Lower lobe of right lung (tissue), 2 donors: ENCODE measurements at places on chromosomes 4 and X.
A peak's percentile ranks its signal among the peaks of the same experiment; 100 is the strongest.

- peak; percentile 51 for DNase-seq
Measured at GRCh38 chrX:49058794-49059193, at the start of gene CCDC120. TSS of gene CCDC120 (plus strand) at chrX:49058999. CDS start at chrX:49062042, 3,043 bp downstream.

DNA sequence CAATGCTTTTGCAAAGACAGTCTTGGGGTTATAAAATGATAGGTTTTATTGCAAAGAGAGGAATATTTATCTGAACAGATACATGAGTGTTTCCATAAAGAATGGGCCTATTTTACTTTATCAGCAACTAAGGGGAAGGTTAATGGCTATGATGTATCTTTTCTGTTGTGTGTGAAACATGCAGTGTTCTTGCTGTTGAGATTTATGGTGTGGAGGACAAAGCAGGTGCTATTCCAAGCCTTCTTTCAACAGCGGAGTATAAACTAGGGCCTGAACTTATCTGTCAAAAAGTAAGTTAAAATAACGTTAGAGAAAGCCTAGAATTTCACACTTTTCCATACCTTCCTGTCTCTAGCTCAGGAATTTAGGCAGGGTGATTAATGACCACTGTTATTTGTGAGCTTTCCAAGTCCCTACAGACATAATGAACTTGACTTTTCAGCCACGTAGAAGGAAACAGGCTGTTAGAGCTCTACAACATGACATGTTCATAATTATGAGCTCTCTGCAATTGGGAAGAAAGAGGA, 411.4 kb downstream of the IL1RAPL1 start:
- DNase-seq, result no peak

- DNase-seq, result no peak
Measured at GRCh38 chrX:39170464-39170863, 369.2 kb downstream of the MID1IP1 start.

DNA sequence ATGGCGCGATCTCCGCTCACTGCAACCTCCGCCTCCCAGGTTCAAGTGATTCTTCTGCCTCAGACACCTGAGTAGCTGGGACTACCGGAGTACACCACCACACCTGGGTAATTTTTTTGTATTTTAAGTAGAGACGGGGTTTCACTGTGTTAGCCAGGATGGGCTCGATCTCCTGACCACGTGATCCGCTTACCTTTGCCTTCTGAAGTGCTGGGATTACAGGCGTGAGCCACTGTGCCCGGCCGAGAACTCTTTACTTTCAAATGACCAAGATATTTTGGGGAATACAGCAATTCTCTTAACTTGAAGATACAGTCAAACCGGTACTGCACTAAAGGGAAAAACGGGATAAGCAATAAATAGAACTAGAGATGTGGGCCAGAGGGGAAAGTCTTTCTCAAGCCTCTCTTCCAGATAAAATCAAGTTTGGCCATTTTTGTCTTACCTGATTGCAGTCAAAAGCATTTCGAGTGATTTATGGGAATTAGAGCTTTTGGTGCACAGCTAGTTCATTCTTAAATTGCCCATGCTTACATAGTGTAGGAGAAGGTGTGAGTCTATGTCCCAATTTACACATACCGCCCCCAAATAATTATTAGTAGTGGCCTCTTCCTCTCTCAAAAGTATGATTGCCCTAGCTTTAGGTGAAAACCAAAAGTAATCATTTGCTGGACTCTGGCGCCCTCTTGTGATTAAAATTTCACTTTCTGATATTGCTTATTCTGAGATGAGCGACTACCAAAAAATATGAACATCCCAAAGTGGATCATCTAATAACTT, 53.2 kb upstream of the ABCG2 start:
- no peak for DNase-seq

DNA sequence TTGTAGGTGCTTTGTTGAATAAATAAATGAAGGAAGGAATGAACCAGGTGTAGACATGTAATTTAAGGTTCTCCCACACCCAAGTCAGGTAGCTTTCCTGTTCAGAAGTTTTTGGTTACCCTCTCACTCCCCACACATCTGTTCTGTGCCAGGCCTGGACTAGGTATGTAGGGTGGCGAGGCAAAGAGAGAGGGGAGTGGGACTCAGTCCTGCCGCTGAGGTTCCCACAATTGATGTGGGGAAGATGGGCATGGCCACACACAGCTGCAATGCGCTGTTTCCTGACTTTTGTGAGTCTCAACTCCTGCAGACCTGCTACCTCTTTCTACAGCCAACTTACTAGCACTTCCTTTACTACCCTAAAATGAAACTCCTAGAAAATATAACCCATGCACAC, 88.9 kb downstream of the RTL5 start:
- no peak for DNase-seq

DNA sequence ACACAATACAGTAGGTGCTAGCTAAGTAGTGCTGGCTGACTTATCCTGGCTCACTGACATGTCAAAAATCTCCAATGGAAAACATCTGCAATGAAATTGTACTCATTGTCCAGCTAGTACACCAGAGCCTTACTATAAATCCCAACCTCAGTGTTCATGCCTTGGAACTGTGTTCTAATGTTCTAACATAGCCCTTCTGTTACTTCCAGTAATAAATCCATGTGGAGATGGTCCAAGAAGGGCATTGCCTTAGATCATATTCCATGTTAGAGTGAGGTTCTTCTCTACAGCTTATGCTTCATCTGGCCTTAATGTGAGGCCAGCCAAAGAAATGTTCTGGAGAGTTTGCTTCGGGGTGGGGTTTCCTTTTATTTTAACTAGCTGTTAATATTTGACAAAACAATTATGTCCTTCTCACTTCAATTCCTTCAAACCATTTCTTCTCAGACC, 25.1 kb downstream of the ENOX2 start:
- DNase-seq, result no peak

DNA sequence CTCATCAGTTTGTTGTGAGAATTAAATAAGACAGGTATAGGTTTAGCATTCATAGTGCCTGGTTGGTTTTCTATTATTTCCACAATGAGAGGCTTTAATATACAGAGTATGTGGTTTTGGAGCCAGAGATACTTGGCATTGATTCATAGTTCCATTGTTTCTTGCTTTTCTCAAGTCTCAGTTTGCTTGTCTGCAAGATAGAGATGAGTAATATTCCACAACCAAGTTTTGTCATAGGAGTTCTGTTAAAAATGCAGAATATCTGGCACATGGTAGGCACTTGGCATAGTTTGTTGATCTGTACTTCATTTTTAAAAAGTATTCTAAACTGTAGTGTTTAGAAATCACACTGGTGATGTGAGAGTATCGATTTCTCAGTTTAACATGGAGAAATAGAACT, 37.5 kb upstream of the EDA2R start:
- DNase-seq, result no peak

- no peak for DNase-seq
Measured at GRCh38 chr4:37948542-37948941, 11.7 kb upstream of the PTTG2 start.

GRCh38 chr4:26052663-26053541, 138.9 kb downstream of the SMIM20 start:
- no peak for DNase-seq

GRCh38 chr4:73814679-73815078, 21.8 kb upstream of the CXCL6 start:
- no peak for DNase-seq

GRCh38 chr4:108714880-108715279, 48.0 kb downstream of the ETNPPL start:
- DNase-seq, result no peak

- no peak for DNase-seq
Measured at GRCh38 chr4:48665555-48666186, 114.4 kb downstream of the FRYL start.

DNA sequence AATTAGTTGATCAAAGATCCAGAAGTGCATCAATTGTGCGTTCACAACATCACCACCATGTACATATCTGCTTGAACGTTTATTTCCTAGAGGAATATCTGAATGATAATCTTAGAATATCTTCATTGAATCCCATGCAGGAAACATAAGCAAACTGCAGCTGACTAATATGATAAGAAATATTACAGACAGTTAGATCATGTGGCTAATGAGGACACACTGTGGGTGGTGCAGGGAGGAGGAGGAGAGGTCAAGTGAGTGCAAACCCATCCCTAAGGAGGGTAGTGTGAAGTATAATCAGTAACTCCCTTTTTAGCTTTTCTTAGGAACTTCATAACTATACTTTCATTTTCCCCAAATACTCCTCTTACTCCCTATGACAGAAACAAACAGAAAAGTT, 58.3 kb upstream of the HPGD start:
- DNase-seq, result no peak

DNA sequence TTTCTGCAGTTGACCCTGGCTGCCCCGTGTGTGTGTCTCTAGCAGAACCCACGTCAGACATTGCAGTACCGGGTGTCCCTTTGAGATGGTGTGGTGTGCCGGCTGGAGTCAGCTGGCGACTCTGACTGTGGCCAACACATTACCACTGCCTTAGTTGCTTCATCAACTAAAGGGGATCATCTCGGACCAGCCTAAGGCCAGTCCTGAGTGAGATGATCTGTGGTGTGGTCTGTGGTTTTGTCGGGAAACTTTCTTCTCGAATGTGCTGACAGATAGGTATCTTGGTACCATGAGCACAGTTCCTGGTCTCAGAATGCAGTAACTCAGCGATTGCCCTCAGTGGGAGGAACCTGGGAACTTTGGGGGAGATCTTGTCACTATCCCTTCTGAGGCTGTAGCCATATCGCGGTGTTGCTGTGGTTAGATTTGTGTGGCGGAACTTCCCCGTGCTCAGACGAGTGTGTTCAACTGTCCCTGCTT, 15.8 kb downstream of the TBC1D14 start:
- DNase-seq, result peak; percentile 63

- no peak for DNase-seq
Measured at GRCh38 chr4:113060853-113061252, 11.4 kb downstream of the ANK2 start.

DNA sequence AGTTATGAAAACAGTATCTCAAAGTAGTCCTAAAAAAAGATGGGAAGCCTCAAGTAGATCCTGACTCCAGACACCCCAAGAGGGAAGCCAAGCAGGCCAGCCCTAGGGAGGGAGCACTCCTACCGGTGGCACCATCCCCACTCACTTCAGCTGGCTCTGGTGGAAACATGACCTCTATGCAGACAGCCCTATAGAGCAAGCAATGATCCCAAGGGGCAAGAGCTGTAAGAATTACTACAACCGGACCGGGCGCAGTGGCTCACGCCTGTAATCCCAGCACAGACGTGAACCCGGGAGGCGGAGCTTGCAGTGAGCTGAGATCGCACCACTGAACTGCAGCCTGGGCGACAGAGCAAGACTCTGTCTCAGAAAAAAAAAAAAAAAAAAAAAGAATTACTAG, 5.7 kb downstream of the LETM1 start:
- DNase-seq, result no peak

GRCh38 chrX:132442691-132443090, 46.1 kb downstream of the MBNL3 start:
- DNase-seq, result no peak

GRCh38 chr4:110152386-110152785, 46.0 kb downstream of the ELOVL6 start:
- DNase-seq, result no peak

- DNase-seq, result no peak
Measured at GRCh38 chr4:96193061-96193460, 353.2 kb downstream of the PDHA2 start.

GRCh38 chr4:5009796-5010195, 9.5 kb downstream of the CYTL1 start:
- no peak for DNase-seq

DNA sequence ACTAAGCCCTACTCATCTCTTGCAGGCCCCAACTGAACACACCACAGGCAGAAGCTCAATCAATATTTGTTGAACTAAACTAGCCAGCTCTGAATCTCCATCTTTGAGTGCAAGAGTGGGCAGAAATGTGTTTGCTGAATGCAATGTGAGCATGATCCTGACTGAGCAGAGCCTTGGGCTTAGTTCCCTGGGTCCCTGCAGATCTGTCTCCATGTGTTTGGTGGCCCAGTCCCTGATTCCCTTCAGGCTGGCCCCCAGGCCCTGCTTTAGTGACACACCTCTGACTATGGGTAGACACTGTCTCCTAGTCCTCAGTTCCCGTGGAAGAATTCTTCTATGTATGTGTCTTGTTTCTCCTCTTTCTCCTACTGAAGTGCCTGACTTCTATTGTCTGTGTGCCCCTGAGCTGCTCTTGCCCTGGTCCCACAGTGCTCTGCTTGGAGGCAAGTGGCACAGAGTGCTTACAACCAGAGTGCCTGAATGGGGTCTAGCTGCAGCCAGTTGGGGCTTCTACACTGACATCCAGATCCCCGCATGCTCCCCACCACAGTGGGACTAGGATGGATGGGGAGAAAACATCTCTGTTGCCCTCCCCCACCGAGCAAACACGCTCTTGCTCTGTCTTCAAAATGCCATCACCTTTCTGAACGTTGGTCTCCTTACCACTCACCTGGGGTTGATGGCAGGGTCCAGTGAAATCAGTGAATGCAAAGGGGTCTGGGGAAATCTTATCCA, 9.3 kb downstream of the PJA1 start:
- no peak for DNase-seq

- DNase-seq, result no peak
Measured at GRCh38 chrX:15855568-15856221, 1.1 kb upstream of the AP1S2 start.

DNA sequence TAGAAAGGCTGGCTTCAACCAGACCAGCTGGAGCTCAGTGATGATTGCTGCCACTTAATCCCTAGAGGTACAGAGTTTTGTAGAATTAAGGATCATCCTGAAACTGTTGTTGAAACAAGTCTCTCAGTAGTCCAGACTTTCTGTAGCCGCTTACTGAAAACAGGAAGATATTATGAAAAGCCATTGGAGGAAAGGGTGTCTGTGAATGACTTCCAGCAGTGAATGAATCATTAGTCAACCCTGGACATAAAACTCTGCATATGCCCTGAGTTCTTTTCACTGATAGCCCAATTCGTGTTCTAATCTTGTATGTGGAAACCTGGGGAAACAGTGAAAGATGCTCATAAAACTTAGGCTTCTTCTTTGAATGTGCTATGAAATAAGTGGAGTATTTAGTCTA, 14.8 kb downstream of the HOPX start:
- DNase-seq, result no peak

DNA sequence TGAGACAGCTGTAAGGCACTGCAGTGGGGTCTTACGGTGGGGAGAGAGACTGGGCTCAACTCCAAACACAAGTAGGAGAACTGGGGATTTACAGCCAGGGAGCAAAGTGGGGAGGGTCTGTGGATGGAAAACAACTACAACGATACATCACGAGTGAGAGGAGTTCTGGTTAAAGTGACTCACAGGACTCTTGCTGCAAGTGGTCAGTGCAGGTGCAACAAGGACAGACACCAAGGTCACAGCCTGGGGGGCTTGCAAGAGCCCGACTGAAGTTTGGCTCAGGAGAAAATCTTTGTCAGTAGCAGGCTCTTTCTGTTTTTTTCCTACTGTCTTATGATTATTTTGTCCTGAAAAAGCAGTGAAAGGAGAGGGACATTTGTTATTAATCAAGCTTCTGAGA, 10.1 kb upstream of the FAT1 start:
- no peak for DNase-seq

GRCh38 chr4:1784789-1785591, 8.1 kb upstream of the FGFR3 start:
- no peak for DNase-seq

GRCh38 chrX:37993837-37994619, 12.3 kb upstream of the SYTL5 start:
- DNase-seq, result peak; percentile 47

GRCh38 chr4:150123087-150123486, 44.8 kb downstream of the DCLK2 start:
- DNase-seq, result no peak
